ENCODE measurements at places on chromosomes 1 and 21.

DNA sequence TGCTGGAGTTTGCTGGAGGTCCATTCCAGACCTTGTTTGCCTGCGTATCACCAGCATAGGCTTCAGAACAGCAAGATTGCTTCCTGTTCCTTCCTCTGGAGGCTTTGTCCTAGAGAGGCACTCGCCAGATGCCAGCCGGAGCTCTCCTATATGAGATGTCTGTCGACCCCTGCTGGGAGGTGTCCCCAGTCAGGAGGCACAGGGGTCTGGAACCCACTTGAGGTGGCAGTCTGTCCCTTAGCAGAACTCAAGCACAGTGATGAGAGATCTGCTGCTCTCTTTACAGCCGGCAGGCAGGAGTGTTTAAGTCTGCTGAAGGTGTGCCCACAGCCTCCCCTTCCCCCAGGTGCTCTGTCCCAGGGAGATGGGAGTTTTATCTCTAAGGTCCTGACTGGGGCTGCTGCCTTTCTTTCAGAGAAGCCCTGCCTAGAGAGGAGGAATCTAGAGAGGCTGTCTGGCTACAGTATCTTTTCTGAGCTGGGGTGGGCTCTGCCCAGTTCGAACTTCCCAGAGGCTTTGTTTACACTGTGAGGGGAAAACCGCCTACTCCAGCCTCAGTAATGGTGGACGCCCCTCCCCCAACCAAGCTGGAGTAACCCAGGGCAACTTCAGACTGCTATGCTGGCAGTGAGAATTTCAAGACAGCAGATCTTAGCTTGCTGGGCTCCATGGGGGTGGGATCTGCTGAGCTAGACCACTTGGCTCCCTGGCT lies 205.0 kb downstream of the GPR52 start:
- DNase-seq, result no peak

DNA sequence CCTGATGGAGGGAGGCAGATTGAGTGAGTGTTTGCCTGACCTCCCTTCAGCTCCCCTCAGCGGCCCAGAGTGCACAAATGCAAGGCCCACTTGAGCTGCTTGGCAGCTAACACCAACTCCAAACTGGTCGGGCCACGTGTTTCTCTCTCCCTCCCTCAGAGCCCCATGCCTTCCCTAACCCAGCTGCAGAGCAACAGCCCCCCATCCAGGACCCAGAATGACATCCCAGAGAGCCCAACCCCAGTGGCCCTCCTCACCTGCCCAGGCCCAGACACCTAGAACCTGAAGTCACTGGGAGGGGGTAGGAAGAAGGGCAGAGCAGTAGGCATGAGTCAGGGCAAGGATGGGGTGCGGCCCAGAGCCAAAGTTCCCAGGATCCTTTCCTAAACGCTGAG lies 789 bp upstream of the S100A14 start:
- DNase-seq, result no peak

GRCh38 chr1:223242382-223242955 lies 99.4 kb upstream of the TLR5 start:
- DNase-seq, result no peak

DNA sequence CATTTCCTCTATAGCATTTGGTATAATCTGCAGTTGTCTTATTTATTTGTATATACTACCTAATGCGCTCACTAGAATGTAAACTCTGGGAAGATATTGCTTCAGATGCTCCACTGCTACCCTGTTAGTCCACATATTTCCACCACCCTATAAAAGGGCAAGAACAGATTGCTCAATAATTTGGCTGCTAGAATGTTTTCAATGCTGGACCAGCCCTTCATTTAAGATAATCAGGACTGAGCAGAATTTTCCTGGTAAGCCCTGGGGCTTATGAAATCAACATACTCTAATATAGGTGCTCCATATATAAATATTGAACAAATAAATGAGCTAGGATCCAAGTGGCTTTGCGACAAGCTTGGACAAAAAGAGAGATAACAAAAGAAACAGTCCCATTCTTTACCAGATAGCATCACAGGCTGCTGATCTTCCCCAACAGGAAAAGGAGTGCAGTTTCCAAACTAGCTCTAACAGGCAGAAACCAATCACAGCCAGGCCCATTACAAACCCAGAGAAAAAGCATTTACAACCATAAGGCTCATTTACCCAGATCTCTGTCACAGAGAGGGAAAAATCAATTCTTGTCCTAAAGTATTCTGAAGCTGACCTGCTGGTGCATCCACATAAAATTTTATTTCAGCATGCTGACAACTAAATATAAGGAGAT lies 8.3 kb downstream of the BCAR3 start:
- DNase-seq, result no peak

- DNase-seq, result no peak
Measured at GRCh38 chr1:161768986-161769672, 3.0 kb downstream of the ATF6 start.

GRCh38 chr1:97571760-97572159 lies 349.1 kb downstream of the DPYD start:
- DNase-seq, result no peak

DNA sequence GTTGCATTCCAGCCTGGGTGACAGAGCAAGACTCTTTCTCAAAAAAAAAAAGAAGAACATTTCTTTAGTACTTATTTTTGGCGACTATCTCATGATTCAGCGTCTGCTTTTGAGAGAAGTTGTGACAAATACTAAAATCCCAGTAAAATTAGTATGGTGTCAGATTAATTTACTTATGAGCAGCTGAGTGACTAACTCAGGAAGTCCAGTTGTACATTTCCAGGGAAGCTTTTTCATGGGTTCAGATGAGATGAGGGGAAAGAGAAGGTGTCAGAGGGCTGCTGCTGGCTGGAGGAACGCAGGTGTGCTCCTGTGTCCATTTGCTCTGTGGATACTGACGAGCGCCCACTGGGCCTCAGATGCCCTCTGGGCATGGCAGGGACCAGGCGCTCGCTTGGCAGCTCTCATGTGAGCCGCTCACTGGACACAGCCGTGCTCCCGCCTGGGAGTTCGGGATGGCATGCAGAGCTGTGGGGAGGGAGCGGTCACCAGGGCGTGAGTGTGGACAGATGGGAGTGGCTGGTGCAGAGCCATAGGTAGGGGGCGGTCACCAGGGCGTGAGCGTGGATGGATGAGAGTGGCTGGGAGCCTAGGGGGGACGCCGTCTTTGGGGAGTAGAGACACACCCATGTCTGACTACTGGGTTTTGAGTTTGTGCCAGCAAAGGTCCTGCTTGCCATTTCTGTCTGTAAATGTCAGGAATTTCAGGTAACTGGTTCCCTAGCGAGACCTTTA lies 55.0 kb downstream of the ADARB1 start:
- no peak for DNase-seq

- no peak for DNase-seq
Measured at GRCh38 chr21:29184037-29184436, 53.6 kb downstream of the MAP3K7CL start.

GRCh38 chr1:235127732-235128455 lies 743 bp downstream of the TOMM20 start:
- peak; percentile 41 for DNase-seq

DNA sequence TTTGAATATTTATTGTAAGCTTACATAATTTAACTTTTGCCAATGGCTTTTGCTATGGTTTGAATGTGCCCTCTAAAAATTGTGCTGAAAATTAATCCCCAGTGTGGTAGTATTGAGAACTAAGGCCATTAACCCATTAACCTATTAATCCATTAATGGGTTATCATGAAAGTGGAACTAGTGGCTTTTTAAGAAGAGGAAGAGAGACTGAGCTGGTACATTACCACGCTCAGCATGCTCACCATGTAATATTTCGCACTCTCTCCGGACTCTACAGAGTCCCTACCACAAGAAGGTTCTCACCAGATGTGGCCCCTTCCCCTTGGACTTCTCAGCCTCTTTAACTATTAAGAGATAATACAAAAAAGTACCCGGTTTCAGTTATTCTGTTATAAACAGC lies 164.4 kb upstream of the ZRANB2 start:
- no peak for DNase-seq

- peak; percentile 6 for DNase-seq
Measured at GRCh38 chr1:7454052-7454815, 316.9 kb upstream of the VAMP3 start.

DNA sequence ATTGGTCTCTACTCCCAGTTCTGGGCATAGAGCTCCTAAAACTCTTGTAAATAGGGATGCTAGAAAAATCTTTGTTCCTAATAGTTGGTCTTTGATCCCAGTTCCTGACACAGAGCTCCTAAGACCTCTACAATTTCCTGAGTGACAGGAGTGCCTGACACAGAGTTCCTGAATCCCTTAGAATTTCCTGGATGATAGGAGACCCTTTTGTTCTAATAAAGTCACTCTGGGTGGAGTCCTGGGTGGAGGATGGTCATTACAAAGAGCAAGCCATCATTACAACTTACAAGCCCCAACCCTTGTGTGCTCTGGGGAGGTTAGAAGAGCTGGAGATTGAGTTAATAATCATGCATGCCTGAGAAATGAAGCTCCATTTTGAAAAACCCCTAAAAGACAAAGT lies 58.4 kb downstream of the ZZZ3 start:
- DNase-seq, result no peak

GRCh38 chr1:20194224-20194623 lies 7.9 kb upstream of the PLA2G2C start:
- DNase-seq, result no peak

- no peak for DNase-seq
Measured at GRCh38 chr1:7331926-7332535, 439.1 kb upstream of the VAMP3 start.

GRCh38 chr1:17567582-17567981 lies 28.1 kb downstream of the ARHGEF10L start:
- no peak for DNase-seq

- DNase-seq, result no peak
Measured at GRCh38 chr1:25677193-25677773, 60.7 kb downstream of the MAN1C1 start.

- DNase-seq, result no peak
Measured at GRCh38 chr1:91655912-91656449, 155.3 kb downstream of the CDC7 start.

GRCh38 chr1:2289607-2290006 lies 61.5 kb downstream of the SKI start:
- DNase-seq, result no peak

GRCh38 chr1:99573431-99574217 lies 72.3 kb upstream of the PALMD start:
- no peak for DNase-seq

- DNase-seq, result no peak
Measured at GRCh38 chr1:10681296-10682107, 114.9 kb downstream of the CASZ1 start.

GRCh38 chr1:186409091-186409490 lies 33.5 kb downstream of the ODR4 start:
- DNase-seq, result no peak

GRCh38 chr1:220999872-221000863 lies 120.9 kb downstream of the HLX start:
- DNase-seq, result no peak

- DNase-seq, result peak; percentile 58
Measured at GRCh38 chr21:33196941-33197374, 32.8 kb upstream of the IFNAR2 start.

GRCh38 chr1:152148981-152149380 lies 10.0 kb downstream of the RPTN start:
- no peak for DNase-seq

DNA sequence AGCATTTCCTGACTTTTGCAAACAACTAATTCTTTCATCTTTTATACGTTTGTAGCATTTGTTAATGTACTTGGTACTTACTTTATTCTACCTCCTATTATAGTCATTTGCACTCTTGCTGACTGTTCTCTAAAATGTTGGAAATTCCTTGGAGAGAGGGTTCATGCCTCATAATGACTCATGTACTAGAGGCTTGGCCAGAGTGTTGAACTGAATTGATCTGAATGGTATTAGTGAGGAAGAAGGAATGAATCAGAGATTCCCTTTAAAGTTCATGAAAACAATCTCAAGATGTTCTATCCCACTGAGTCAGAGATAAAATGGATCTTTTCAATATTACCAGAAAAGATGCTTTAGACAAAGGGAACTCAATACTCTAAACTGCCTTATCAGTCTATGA lies 383.4 kb downstream of the SEC16B start:
- no peak for DNase-seq

DNA sequence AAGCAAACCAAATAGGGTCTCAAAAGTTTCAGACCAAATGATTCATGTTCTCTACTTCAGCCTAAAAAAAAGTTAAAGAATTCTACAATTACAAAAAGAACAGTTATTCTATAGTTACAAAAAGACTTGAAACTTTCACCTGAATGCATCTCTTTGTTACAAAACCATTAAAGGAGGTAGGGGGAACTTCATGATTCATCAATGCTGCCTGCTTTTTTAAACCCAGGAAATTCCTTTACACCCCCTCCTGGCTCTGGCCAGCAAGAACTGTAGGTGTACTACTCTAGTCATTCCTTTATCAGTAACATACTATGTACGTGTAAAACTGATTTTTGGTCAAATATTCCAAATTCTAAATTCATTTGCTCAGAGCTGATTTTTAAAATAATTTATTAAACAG lies 5.0 kb downstream of the FAF1 start:
- DNase-seq, result no peak

- DNase-seq, result no peak
Measured at GRCh38 chr1:200973937-200974657, 49.4 kb downstream of the KIF21B start.

DNA sequence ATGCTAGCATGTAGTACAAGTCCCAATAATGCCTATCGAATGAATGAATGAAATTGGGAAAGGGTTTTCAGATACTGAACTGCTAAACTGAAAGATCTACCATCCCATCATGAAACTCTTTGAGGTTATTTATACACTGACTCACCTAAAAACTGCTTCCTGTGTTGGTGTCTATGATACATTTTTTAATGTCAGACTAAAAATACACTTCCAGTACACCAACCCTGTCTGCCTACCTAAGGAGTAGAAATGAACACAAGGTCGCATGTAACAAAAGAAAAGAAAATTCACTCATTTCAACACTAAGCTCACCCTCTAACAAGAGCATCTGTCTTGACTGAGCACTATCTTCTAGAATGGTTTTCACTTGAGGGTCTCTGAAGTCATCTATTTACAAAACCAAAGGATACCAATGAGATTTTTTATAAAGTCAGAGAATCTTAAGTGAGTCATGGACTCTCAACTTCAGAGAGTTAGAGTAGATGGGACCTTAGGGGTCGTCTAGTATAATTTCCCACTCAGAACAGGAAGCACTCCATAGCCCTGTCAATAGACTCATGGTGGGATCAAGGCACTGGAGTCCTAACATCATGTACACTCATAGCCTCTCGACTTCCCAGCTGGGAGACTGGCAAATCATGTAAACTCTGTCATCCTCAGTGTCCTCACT lies 53.4 kb downstream of the WLS start:
- no peak for DNase-seq

GRCh38 chr21:35768187-35768586 lies 292.1 kb downstream of the SETD4 start:
- DNase-seq, result no peak

GRCh38 chr1:207964195-207964966 lies 53.5 kb upstream of the CD34 start:
- DNase-seq, result no peak

DNA sequence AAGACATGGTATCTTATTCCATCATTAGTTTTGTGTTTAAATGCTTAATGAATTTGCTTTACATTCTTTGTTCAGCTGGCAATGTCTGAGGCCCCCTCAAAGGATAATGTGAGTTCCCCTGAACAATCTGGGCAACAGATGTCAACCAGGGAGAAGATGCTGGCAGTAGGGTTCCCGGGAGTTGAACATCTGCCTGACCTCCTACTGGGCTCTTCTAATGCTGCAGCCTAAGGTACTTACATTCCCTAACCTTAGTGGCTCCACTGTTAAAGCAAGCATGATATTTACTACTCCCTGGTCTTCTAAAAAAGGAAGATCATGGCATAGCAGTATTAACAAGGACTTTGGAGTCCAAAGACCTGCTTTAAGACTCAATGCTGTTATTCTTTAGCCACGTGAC lies 574.9 kb upstream of the NR5A2 start:
- no peak for DNase-seq

- peak; percentile 45 for DNase-seq
Measured at GRCh38 chr1:48530727-48531351, 58.8 kb upstream of the SPATA6 start.
